ENCODE measurements at places on chromosomes 6 and 20.

- DNase-seq = no peak
Observed at GRCh38 chr6:166679566-166679965, 52.5 kb upstream of the RPS6KA2 start.

DNA sequence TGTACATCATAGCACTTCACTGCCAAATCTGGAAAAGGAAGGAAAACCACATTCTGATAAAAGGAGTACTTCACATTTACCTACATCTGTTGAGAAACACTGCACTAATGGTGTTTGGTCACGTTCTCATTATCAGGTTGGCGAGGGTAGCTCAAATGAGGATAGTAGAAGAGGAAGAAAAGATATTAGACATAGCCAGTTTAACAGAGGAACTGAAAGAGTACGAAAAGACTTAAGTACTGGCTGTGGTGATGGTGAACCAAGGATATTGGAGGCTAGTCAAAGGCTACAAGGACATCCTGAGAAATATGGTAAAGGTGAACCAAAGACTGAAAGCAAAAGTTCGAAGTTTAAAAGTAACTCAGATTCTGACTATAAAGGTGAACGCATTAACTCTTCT, 32.0 kb upstream of the GJA10 start:
- DNase-seq = peak; percentile 68

DNA sequence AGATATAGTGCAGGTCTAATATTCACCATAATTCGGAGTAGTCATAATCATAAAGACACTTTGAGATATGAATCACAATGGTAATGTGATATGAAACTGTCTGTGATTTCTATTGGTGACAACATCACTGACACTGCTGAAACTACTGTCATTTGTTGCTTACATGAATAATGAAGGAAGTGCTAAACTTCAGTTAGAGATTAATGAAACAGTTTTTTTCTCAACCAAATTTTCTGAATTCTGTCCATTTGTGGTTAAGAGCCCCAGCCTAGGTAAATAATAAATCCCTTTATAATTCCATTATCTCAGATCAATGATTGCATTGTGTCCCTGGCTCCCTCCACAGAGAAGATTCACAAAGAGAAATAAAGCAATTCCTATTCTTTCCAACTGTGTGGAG, 122.6 kb downstream of the HIVEP2 start:
- DNase-seq = peak; percentile 77

DNA sequence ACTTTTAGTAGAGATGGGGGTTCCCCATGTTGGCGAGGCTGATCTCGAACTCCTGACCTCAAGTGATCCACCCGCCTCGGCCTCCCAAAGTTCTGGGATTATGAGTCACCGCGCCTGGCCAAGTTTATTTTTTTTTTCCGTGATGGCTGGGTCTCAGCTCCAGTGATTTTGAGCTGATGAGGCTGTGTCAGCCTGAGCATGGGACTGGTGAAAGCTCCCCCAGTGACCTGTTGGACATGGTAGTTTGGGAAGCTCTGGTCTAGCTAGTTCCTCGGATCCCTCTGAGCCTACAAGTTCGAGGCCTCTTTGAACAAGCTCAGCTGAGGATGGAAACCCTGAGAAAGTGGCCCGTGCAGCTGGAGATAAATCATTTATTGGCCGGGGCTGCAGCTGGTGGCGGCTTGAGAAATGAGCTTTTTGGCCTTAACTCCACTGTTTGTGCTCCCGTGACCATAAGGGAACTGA, 126.8 kb downstream of the SNX5 start:
- no peak for DNase-seq

DNA sequence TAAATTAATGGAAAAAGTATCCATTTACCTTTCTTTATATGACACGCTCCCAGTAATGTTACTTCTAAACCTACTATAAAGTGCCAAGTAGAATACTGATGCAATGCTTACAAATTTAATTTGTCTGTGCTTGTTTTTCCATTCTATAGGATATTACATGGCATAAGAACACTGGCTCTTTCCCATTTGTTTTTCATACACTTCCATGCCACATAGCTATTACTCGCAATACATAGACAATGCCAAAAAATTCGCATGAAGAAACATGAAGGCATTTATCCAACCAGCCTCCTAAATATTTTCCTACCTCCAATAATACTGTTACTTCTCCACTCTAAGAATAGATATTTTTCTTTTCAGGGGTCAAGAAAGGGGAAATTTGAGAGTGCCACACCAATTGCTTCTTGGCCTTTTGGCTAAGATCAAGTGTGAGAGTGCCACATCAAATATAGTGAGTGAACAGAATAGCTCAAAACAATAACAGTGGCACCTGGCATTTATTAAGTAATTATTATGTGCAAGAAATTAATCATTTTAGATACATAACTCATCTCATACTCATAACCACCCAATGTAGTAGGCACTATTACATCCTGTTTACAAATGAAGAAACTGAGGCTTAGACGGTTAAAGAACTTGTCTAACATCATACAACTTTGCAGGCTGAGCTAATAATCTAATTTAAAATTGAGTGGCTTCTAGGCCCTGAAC, 845 bp upstream of the DST start:
- no peak for DNase-seq

DNA sequence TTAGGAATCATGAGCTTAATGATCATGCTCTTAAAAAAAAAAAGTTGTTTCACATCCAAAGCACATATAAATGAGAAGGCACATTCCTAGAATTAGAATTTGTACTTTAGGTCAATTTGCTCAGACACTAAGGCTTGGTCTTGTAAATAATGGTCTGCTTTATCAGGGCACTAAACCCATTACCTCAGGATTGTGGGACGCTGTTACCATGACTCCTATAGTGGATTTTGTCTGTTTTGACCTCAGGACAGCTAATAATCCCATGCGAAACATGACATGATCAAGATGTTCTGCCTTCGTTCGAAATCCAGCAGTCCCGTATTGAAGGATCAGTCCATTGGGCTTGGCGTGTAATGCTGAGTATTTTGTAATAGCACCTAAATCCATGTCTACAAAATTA, 2.4 kb downstream of the PGM3 start:
- DNase-seq = no peak

GRCh38 chr6:95690328-95690727, 113.0 kb downstream of the MANEA start:
- peak; percentile 45 for DNase-seq

DNA sequence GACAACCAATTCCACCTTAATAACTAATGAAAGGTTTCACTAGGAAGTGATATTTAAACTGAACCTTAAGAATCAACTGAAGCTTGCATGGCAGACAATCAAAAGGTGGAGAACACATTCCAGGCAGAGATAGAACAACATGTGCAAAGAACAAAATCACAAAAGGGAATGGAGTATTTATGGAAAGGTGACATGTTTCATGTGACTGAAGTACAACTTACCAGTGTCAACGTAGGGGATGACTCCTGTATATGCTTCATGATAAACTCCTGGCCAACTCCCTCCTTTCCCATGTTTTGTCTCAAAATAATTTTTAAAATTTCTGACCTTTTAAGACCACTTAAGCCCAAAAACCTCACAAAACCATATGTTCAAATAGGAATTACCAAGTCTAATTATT, 6.6 kb downstream of the PLN start:
- no peak for DNase-seq

DNA sequence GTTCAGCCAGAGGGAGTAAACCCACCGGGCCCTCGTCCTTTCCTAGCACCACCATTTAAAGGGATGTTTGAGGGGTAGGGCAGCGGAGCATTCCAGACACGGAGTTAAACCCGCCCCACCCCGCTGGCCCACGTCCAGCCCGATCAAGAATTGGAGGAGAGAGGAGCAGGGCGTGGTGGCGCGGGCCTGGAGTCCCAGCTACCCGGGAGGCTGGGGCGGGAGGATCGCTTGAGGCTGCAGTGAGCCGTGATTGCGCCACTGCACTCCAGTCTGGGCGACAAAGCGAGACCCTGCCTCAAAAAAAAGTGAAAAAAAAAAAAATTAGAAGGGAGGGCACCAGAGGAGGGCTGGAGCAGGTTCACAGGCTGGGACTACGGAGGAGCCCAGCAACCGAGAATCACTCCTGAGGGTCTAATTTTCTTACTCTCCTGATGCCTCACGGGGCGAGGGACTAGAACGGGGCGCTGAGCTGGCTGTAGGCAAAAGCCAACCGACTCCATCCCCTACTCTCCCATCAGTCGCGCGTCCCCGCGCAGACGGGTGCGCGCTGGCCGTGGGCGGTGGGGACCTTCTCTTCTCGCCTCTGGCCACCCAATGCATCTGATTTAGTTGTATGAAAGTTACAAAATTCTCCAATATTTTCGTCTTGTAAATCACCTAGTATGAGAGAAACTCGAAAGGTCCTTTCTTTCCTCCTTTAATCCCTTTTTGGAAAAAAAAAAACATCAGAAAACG, 6.1 kb upstream of the HSPA1B start:
- peak; percentile 69 for DNase-seq

- DNase-seq = no peak
Observed at GRCh38 chr6:103872678-103873077, 987.0 kb downstream of the HACE1 start.

GRCh38 chr6:36229223-36229622, 32.7 kb downstream of the BRPF3 start:
- no peak for DNase-seq

DNA sequence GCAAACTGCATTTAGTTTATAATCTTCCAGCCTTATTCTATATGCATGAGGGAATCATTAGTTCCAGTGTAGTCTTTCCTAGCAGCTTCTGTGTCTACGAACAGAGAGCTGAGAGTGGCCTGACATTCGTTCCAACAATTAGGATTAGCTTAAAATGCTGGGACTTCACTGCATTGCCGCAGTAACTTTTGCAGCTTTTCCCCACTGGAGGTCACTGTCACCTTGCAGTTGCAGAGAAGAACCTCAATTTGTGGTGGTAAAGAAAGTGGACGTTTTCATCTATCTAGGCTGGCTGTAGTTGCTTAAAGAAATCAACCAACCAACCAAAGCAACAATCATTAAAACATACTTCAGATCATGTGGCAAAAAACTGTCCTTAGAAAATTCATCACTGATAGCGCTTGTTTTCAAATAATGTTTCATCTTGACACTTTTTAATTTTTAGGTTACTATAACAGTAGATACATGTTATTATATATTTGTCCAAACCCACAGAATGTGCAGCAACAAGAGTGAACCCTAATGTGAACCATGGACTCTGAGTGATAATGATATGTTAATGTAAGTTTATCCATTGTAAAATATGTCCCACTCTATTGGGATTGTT, 12.2 kb downstream of the MYLK4 start:
- peak; percentile 64 for DNase-seq

DNA sequence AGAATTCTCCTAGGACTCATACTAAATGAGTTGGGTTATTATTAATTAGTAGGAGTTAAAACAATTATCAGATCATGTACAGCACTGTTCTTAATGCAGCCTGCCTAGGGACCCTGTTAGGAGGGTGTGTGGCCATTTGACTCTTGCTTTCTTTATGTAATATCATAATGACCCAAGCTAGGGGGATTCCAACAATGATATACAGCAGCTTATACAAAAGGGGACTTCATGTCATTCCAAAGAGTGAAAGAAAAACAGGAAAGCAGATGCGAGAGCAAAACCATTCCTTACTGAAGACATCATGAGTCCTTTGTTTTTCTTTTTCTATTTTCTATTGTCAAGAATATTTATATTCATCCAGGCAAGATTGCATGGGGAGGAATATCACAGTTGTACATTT, 455.2 kb downstream of the PLCB1 start:
- DNase-seq = no peak

DNA sequence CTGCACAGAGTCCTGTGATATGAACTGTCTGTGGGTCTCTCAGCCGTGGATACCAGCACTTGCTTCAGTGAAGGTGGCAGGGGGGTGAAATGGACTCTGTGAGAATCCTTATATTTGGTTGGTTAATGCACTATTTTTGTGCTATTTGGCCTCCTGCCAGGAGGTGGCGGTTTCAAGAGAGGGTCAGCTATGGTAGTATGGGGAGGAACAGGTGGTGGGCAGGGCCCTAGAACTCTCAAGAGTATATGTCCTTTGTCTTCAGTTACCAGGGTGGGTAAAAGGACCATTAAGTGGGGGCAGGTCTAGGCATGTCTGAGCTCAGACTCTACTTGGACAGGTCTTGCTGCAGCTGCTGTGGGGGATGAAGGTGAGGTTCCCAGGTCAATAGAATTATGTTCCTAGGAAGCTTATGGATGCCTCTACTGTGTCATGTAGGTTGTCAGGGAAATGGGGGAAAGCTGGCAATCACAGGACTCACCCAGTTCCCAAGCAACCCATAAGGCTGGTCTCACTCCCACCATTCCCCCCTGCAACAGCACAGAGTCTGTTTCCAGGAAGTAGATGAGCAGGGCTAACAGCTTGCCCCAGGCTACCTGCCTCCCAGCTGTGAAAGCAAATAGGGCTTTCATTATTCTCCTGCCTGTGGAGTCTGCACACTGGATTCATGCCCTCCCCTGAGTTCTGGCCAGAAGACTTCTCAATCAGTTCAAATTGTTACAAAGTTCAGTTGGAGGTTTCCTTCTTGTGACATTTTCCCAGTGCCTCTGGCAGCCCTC, 56.8 kb upstream of the PHIP start:
- DNase-seq = no peak

DNA sequence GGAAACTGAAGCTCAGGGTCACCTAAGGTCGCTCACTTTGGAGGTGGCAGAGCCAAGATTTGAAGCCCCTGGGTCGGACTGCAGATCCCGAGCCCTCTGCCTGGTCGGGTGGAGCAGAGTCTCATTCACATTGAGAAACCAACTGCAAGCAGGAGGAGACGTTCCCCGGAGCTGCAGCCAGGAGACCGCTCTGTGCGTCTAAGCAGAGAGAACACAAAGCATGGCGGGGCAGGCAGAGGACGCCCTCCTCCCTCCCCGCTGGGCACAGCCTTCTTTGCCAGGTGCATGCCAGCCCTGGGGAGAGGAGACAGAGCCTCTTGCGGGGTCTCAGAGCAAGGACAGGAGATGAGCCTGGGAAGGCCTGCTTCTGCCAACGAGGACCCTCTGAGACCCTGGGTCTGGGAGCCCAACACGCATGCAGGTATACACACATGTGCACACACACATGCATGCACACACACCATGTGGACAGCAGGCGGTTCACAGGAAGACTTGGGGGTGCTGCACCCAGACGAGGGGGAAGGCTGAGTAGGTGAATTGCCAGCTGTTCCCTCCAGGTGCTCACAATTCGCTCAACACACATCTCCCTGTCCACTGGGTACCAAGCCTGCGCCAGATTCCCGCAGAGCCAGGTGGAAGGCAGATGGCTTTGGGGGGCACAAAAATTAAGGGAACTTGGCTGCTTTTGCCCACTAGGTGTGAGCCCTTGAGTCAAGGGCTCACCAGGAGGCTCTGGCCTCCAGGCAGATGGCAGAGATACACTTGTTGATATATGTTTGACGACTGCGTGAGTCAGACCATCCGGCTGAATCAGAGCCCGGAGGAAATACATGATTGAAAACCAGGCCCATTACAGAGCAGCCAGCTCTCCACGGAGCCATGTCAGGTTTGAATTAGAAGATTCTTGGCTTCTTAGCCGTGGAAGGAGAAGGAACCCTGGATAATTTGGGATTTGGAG, 5.5 kb upstream of the NTSR1 start:
- no peak for DNase-seq

DNA sequence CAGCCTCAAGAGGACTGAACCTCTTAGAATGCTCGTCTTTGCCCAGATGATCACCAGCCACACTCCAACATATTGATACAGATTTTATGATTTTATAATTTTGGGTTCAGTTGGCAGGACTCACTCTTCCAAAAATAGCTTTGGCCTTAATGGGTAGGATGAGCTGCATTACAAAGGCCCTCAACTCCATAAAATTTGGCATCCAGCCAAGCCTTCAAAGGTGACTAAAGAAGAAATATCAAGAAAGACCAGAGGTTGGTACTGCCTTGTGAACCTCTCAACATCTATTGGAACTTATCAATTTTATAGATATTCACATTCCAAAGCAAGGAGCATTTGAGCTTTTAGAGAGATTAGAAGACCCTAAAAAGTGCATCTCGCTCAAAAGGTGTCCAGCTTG, 48.4 kb upstream of the SNAP25 start:
- DNase-seq = no peak

- no peak for DNase-seq
Observed at GRCh38 chr6:151445482-151445881, 6.4 kb downstream of the RMND1 start.

Data from GM12865 (cell line).